ENCODE measurements at places on chromosomes 4 and X.

DNA sequence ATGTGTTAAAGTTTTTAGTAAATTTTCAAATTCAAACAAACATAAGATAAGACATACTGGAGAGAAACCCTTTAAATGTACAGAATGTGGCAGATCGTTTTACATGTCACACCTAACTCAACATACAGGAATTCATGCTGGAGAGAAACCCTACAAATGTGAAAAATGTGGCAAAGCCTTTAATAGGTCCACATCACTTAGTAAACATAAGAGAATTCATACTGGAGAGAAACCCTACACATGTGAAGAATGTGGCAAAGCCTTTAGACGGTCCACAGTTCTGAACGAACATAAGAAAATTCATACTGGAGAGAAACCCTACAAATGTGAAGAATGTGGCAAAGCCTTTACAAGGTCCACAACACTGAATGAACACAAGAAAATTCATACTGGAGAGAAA is 32.8 kb downstream of the ZNF595 start:
- no peak for DNase-seq

- DNase-seq, result no peak
Measured at GRCh38 chr4:121278811-121279368, 101.9 kb downstream of the QRFPR start.

GRCh38 chrX:27735914-27736313 is 71.9 kb upstream of the MAGEB10 start:
- no peak for DNase-seq

- DNase-seq, result no peak
Measured at GRCh38 chr4:127071443-127071842, 561.3 kb upstream of the INTU start.

GRCh38 chr4:48254381-48255071 is 15.1 kb downstream of the TEC start:
- no peak for DNase-seq

DNA sequence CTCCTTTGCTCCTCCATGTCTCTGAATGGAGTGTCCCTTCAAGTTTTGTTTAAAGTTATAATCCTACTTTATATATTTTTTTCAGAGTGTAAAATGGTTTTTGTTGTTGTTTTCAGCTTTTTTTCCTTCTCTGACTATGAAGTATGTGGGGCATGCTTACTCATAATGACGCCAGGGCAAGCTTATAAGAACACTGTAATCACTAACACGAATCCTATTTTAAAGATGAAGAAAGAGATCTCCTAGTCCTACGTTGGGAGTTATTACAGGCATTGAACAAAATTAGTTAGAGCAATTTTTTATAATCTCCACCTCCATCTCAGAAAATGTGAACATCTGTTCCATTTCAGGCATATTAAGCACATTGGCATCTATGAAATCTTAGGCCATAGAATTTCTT is 268.1 kb upstream of the MAGEB2 start:
- no peak for DNase-seq

GRCh38 chr4:1615786-1616556 is 68.1 kb downstream of the FAM53A start:
- no peak for DNase-seq

- no peak for DNase-seq
Measured at GRCh38 chr4:65202165-65202852, 468.0 kb downstream of the EPHA5 start.

- no peak for DNase-seq
Measured at GRCh38 chr4:165393051-165393450, 14.2 kb downstream of the CPE start.

DNA sequence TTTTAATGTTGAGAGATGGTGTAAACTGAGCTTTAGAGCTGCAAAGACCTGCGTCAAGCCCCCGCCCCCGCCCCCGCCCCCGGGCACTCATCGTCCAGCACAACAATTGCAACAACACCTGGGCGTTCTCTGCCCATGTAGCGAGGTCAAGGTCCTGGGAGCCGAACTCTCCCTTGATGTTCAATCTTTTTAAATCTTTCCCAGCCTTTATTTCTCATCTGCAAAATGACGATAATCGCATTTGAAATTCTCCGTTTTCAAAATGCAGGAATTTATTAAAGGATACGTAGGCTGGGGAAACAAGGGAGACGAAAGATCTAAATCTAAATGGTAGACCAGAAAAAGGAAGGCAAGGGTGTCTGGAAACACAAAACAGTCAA is 648 bp upstream of the MSMO1 start:
- DNase-seq, result peak; percentile 48

GRCh38 chr4:40845154-40845835 is 95.5 kb downstream of the NSUN7 start:
- no peak for DNase-seq

GRCh38 chrX:114675365-114675764 is 91.5 kb downstream of the HTR2C start:
- DNase-seq, result no peak

- DNase-seq, result no peak
Measured at GRCh38 chr4:141388481-141388880, 167.8 kb downstream of the ZNF330 start.

DNA sequence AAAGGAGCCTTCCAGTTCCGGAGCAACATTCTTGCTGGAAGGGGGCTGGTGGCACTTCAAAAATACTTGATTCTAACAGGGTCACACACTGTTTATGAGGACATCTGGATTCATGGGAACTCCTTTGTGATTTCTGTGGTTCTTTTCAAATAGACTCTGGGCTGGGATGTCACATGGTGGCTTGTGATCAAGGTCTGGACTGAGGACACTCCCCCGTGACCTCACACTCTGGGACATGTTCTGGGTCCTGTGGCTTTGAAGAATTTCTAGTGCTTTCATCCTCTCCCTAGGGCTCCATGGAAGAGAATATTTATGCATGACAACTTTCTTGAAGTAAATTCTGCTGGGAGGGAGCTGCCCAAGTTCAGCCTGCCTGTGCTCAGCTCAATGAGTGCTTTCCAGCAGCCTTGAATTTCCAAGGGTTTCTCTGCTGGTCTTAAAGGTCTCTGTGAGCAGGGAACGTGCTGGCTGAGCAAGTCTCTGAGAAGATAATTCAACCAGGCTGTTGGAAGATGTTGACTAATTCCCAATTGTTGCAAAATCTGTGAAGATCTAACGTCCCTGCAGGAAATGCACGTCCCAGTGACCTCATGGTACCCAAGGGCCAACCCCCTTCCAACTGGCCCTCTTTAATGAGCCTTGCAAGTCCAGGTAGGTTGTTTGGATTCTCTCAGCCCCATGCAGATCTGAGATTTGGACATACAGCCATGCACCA is 36.3 kb downstream of the GPR143 start:
- DNase-seq, result no peak

GRCh38 chrX:132657876-132658275 is 169.0 kb upstream of the MBNL3 start:
- DNase-seq, result no peak

DNA sequence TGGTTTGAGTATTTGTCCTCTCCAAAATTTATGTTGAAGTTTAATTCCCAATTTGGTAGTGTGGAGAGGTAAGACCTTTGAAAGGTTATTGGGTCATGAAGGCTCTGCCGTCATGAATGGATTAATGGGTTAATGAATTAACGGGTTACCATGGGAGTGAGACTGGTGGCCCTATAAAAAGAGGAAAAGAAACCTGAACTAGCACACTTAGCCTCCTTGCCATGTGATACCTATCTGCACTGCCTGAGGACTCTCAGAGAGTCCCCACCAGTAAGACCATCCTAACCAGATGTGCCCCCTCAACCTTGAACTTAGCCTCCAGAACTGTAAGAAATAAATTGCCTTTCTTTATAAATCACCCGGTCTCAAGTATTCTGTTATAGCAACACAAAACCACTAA is 39.3 kb downstream of the PAGE1 start:
- no peak for DNase-seq

All from cerebellar nuclear complex (tissue), 1 donor.